Amygdala (tissue), 56 donors: ENCODE measurements at places on chromosomes 7 and 10.

DNA sequence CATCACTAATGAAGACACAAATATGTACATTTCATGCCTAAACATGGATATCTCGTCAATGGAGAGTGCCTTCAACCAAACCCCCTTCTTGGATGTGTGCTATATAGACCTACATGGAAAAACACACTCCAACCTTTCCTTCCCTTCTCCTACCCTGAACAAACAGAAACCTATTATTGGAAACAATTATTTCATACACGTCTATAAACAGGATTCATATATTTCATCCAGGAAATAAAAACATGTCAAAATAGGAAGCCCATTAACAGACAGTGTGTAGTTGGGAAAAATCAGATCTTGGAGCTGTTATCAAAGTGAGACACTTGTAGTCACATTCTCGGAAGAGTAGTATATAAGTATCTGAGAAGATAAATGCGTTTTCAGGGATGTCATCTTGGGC lies 81.1 kb downstream of the NRP1 start:
- no peak for DNase-seq

- no peak for DNase-seq
Measured at GRCh38 chr7:154868921-154869320, 134.0 kb downstream of the PAXIP1 start.

DNA sequence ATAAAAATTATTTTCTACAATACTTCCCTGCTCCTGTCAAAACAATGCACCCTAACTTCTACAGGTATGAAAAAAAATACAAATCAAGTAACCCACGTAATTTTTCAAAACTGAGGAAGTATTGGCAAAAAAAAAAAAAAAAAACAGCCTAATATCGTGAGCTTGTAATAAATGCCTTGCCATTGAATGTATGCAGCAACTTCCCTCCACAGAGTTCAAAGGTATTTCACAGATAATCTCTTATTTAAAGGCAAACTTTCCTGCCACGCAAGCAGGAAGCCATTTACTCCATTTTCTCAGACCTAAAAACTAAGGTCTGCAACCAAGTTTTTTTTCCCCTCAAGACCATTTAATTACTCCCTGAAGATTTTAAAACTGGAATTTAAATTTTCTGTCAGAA lies 642 bp upstream of the AGR2 start:
- no peak for DNase-seq

- DNase-seq: no peak
Measured at GRCh38 chr7:33853361-33854062, 51.8 kb upstream of the BMPER start.

DNA sequence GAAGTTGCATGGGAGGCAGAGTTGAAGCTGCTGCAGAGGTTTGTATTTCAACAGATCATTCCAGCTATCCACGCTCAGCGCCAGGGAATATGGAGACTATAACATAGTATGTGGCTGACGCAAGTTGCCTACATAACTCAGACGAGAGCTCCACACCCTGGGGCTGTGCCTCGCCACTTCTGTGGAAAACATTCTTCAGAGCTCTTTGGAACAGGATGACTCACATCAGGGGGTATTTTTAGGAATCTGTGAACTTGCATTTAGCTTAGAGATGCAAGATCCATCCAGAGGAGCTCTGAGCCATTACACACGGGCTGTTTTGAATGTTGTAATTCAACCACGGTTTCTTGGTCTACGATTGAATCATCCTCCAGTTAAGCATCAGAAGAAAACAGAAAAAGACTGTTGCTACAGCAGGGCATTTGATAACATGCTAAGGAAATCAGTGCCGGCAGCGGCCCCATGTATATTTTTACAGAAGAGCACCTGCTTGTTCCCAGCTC lies 481.5 kb upstream of the AKR1E2 start:
- DNase-seq: no peak

DNA sequence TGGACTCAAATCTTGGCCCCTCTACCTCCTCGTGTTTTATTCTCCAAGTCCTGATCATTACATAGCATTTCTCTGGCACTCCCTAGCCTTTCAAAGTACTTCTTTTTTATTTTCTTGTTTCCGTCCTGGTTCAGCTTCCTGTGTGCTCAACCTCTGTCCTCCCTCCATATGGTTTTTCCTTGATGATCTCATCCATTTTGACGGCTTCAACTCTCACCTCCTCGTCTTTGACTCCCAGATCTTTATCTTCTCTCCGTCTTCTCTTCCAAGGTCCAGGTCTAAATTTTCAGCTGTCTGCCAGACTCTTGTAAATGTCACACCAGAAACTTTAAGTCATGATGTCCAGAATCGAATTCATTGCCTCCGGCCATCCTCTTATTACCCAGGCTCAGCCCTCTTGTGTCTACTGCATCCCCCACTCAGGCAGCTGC lies 23.3 kb upstream of the GFRA1 start:
- DNase-seq: no peak

- DNase-seq: no peak
Measured at GRCh38 chr7:80999100-80999499, 80.2 kb upstream of the SEMA3C start.

GRCh38 chr10:50579491-50580261 lies 44.1 kb downstream of the SGMS1 start:
- no peak for DNase-seq

GRCh38 chr7:33762911-33763306 lies 142.4 kb upstream of the BMPER start:
- DNase-seq: no peak

DNA sequence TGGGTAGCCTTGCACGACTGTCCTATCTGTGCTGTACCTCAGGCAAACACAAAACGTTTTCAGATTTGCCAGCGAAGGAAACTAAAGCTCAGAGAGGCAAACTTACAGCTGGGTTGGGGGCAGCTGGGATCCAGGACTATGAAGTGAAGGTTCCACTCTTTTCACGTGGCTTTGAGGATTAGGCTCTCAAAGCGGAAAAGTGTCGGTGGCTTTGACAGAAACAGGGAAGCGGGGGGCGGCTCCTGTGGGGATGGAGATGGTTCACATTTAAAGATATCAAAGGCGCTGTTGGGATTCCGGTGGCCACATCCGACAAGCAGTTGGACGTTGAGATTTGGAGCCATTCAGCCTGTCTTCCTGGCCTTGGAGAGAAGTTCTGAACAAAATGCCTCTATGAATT lies 958.3 kb upstream of the ZNF722 start:
- DNase-seq: no peak

DNA sequence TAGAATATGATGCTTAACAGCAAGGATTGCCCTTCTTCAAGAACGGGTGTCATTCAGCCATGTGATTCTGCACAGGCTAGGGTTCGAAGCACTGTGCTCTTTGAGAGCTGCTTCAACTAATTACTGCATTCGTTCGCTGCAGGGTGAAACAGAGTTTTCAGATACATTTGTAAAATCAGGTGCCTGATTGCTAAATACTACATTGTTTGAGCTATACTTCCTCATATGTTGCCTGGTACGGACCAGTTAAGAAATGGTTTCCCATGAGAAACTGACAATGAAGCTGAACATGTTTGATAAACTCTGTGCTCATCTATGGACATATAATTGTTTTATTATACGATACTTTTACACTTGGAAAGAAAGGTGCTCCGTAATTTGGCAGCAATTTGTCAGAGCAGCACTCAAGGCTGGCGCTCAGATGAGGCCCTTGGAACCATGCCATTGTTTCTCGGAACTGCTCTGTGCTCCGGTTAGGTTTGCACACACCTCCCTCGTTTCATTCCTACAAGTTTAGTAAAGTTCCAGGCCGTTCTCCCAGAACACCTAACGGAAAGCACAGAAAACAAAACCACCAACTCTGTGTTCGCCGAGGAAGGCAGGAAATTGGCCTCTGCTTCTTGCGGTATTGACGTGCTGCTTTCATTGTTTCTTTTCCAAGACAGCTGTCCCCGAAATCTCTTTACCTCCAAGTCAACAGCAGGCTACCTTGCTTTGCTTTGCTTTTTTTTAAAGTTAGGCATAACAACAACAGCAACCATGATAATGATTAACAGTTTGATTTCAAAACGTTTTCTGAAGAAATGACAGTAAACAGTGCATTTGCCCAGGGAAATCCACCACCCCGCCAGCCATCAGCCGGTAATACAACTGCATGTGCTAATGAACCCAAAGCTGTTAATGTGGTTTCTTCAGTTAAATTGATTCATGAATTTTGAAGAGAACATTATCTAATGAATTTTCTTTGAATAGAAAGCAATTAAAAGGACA lies 206.9 kb downstream of the EBF3 start:
- no peak for DNase-seq

DNA sequence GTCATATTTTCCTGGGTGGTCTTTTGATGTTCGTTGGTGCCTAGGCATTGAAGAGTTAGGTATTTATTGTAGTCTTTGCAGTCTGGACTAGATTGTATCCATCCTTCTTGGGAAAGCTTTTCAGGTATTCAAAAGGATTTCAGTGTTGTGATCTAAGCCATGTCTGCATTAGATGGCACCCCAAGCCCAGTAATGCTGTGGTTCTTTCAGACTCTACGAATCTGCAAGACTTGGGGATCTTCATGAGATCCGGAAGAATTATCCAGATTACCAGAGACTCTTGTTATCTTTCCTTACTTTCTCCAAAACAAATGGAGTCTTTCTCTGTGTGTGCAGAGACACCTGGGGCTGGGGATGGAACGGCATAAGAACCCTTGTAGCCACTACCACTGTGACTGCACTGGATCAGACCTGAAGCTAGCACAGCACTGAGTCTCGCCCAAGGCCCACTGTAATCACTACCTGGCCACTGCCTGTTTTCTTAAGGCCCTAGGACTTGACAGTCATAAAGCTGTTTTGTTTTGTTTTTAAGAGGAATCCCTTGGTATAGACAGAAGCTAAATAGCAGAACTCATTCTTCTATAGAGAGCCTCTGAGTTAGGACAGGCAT lies 75.5 kb downstream of the MARCHF5 start:
- DNase-seq: no peak

DNA sequence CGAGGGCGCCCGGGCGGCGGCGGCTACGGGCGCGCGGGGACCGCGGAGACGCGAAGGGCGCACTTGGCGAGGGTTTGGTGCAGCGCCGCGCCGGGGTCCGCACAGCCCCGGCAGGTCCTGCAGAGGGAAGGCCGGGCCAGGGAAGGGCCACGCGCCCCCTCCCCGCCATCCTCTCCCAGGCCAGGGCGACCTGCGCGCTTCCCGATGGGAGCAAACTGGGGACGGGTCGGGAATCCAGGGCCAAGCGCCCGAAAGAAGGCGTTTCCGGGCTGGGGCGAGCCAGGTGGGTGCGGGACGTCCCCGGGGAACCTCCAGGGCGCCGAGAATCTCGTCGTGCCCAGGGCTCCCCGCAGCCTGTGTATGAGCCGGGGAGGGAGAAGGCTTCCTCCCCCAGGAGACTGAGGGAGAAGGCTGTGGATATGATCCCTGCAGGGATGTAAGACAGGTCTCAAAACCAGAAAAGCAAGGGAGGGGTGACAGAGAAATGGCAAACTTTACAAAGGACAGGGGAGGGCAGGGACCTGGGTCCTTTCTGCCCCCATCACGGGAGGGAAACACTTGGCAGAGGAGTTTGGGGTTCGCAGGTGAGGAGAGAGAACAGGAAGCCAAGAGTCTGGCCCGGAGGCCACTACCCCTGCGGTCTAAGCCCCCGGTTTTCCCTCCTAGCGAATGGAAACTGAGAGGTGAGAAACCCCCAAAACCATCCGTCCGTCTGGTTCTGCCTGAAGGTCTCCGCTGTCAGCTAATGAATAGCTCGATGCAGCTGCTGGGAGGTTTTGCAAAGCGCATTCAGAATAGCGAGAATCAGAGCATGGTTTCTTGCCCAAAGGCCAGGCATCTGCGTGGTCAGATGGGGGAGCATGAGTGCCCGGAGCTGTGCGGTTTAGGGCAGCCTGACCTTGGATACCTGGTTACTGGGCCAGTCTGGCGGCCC lies 674 bp downstream of the AMZ1 start:
- DNase-seq: peak; percentile 31

GRCh38 chr10:48358162-48358561 lies 51.7 kb downstream of the MAPK8 start:
- DNase-seq: no peak

GRCh38 chr10:42743697-42744096 lies 38.9 kb upstream of the BMS1 start:
- DNase-seq: no peak

DNA sequence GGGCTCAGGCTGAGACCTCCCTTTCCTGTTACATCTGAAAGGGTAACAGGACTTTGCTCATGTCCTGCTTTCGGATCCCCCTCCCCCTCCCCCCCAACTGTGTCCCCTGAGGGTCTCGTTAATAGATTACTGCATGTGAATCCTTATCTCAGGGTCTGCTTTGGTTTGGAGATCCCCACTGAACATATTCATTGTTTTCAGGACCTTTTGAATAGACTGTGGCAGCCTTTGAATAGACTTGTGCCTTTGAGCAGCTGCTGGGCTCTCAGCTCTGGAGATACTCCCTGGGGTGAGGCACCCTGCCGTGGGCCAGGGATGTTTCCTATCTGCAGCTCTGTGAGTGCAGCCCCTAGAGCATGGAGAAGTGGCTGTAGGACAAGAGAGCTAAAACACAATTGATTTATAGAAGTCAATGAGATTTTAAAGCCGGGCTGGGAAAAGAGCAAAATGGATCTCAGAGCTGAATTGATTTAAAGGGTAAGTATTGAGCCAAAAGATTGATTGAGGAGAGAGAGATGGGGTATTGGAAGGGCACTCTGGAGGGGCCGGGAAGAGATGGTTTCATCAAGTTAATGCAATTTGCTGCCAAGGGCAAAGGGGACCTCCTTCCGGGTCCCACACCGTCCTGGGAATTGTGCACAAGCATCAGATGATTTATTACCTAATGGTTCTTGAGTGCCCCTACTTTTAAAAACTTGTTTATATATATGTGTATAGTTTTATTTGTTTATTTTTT lies 9.9 kb downstream of the ARHGAP22 start:
- DNase-seq: no peak

DNA sequence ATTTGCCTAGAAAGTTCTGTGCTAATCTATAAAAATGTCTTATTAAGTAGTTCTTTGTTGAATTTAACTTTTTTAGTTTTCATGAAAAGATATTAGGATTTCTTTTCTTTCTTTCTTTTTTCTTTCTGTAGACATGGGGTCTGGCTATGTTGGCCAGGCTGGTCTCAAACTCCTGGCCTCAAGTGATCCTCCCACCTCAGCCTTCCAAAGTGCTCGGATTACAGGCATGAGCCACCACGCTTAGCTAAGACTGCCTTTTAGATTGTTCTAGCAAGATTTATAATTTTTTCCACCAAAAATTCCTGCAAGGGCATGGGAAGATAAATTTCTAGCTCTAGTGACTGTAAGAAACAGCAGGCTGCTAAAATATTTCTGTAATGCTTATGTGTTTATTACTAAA lies 140.5 kb downstream of the WDR37 start:
- DNase-seq: no peak
